ENCODE measurements at places on chromosomes 5 and 9. TPM values are rescaled to one million over a fixed set of nuclear protein-coding genes. Genes with fewer than 3 reads are reported as not detected.
A peak's percentile ranks its signal among the peaks of the same experiment; 100 is the strongest.

- no peak for DNase-seq
Measured at GRCh38 chr9:34633851-34634550, 3.6 kb downstream of the SIGMAR1 start.

DNA sequence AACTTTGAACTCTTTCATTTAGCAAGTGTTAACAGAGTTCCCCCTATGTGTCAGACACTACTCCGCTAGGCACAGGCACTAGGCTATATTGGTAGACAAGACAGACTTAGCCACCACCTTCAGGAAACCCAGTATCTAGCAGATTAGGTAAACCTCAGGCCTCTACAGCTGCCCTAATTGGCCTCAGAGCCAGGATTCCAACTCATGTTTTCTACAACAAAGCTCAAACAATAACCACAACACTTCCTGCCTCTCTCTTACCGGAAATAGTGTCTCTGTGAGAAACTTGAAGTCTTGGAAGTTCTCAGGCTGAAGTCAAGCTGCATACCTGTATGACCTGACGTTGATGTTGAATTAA is 116.6 kb upstream of the SLC44A1 start:
- no peak for DNase-seq

DNA sequence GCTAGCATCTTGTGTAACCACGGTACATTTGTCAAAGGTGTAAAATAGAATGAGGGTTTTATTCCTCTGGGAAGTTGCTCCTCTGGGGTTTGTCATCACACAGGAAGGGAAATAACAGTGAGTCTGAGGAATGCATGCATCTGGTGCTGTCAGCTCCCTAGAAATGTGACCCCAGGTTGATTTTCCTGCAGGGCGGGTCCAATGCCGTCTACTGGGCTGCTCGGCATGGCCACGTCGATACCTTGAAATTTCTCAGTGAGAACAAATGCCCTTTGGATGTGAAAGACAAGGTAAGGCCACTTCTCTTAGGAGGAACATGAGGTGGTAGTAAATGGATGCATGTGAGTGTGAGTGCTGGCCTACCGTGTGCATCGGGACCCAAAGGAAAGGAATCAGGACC is 78.8 kb upstream of the CTSL start:
- DNase-seq = no peak

GRCh38 chr9:129399634-129399990 is 221.3 kb downstream of the C9orf50 start:
- DNase-seq = peak; percentile 11

GRCh38 chr5:169242175-169242848 is 58.6 kb downstream of the SLIT3 start:
- DNase-seq = no peak

GRCh38 chr5:53369681-53370080 is 110.7 kb upstream of the FST start:
- no peak for DNase-seq

DNA sequence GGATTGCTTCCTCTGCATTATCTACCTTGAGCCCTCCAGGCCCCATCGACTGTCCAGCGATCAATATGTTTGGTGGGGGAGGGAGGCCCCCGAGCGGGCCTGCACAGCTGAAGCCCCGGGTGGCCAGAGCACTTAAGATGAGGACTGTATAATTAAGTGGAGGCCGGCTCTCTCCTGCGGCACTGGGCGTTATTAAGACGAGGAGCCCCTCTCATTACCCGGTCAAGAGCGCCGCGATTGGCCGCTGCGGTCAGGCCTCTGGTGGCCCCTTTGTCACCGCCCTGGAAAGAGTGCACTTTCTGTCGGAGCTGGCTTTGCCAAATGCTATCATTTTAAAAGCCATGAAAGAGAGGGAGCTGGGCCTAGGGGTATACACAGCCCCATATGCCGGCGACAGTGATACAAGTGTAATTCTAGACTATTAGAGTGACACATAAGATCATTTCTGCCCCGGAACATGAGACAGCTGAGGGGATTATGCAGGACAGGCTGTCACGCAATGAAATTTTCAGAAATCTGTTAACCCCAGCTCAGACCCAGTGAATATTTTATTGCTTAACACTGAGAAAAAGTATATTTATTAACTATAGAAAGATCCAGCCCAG is 106.3 kb upstream of the IRX1 start:
- DNase-seq = no peak

GRCh38 chr9:70045452-70045851 is 1.8 kb downstream of the MAMDC2 start:
- no peak for DNase-seq

DNA sequence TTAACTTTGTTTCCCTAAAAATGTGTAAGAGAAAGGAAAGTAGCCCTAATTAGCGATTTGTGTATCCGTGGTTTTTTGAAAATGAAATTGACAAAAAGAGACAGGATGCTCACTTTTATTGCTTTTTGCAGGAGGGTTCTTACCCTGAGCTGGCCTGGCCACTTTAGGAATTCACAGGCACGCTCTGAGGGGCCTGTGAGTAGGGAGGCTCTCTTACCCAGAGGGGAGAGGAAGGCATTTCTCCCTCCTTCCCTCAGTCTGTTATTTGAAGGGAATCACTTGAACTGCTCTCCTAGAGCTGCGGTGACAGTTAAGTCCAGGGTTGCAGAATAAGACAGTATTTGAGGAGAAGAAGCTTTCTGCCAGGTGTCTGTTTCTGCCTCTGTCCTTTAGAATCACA is 16.7 kb downstream of the PIK3R1 start:
- no peak for DNase-seq

- DNase-seq = no peak
Measured at GRCh38 chr5:94021246-94021645, 279.8 kb upstream of the POU5F2 start.

The C1QTNF2 gene
- 3.4 TPM for polyA plus RNA-seq

The AGXT2 gene
- polyA plus RNA-seq = 0.11 TPM

The ACTBL2 gene
- not detected for polyA plus RNA-seq

All from left lung (tissue), 14 donors.